ENCODE measurements at places on chromosomes 7 and 10. TPM values are rescaled to one million over a fixed set of nuclear protein-coding genes. Genes with fewer than 3 reads are reported as not detected.

Gene TRPV5
- not detected for total RNA-seq

Gene KNDC1
- 3.2 TPM for total RNA-seq

Gene FAM25A
- total RNA-seq, result not detected

Gene ZNF783
- total RNA-seq, result 8.5 TPM

Gene ZNF853
- total RNA-seq, result 3.9 TPM

Gene RNF133
- total RNA-seq, result 1.1 TPM

Gene SPRN
- 0.50 TPM for total RNA-seq

Gene ZWINT
- total RNA-seq, result 25.2 TPM

Gene FAM13C
- total RNA-seq, result 0.50 TPM

Gene TCAF2
- 1.9 TPM for total RNA-seq

Gene RTKN2
- 6.3 TPM for total RNA-seq

Gene NPC1L1
- under 0.01 TPM for total RNA-seq

Gene HDAC9
- 20.2 TPM for total RNA-seq

Gene SFTPA1
- under 0.01 TPM for total RNA-seq

Gene AOAH
- total RNA-seq, result not detected

Gene AMZ1
- 0.22 TPM for total RNA-seq

Gene LRMDA
- total RNA-seq, result 0.55 TPM

Gene NPFFR1
- total RNA-seq, result not detected

Gene CFAP69
- total RNA-seq, result 4.4 TPM

Gene PRPF18
- 46.7 TPM for total RNA-seq

Gene GJD4
- not detected for total RNA-seq

Gene MEOX2
- total RNA-seq, result under 0.01 TPM

Gene DENND2A
- total RNA-seq, result 14.9 TPM

Gene TES
- total RNA-seq, result 120 TPM

Gene PON3
- 0.11 TPM for total RNA-seq

Gene CLCN1
- not detected for total RNA-seq

Gene CCL24
- not detected for total RNA-seq

Gene TFPI2
- total RNA-seq, result 620 TPM

Measured in uterine smooth muscle cell (primary cell).